DMS79 (cell line): ENCODE measurements at places on chromosomes 16 and 17.

DNA sequence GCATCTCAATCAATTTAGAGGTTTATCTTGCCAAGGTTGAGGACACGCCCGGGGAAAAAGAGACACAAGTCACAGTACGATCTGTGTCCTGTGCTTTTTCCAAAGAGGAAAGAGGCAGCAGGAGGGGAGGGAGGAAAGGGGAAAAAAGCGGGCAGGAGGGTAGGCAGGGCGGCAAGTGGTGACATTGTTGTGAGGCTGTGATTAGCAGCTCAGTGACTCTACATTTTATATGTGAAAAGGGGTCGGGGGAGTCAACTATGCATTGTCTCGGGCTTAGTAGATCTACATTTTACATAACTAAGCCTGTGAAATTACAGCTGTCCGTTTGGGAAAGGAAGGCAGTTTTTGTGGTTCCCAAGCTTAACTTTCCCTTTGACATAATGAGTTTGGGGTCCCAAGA is 22.2 kb upstream of the RIPOR1 start:
- DNase-seq: no peak

DNA sequence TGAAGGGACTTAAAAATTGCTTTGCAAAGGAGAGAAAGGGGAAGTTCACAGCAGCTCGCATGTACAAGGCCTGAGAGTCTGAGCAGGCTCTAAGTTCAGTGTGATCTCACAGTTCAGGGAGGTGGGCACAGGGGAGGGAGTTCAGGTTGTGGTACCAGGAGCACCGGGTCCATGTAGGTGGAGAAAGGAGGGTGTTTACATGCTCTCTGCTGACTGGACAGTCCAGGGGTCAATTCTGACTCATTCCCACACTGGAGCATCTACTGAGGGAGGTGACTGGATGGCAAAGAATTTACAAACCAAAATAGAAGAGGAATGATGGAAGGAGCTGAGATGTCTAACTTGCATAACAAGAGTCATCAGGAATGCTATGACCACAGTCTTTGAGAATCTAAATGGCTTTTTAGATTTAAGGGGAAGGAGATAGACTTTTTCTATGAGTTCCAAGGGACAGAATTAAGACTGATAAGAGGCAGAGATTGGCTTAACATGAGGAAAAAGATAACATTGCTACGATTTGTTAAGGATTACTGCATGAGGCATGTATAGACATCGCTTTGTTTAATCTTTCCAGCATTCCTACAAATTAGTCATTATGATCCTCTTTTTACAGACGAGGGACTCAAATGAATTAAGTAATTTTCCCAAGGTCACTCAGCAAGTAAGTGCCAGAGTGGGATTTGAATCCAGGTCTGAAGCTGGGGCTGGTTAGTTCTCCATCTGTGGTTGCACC is 29.9 kb downstream of the MIS12 start:
- no peak for DNase-seq

DNA sequence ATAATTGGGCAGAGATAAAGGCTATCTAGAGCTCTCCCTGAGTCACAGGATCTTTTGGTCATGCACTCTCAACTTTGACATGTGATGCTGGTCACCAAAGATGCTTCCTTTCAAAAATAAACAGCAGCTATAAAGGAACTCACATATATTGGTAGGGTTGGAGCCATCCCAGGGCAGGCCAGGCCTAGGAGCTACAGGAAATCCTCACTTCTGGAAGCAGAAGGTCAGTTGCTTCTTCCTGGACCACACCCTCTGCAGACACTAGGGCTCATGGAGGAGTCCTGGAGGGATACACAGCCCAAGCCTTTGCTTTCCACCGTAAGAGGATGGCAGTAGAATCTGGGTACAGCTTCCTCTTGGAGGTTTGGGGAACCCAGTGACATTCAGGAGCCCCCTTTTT is 24.6 kb downstream of the SOST start:
- DNase-seq: no peak

GRCh38 chr17:61619493-61619892 is 28.5 kb upstream of the NACA2 start:
- DNase-seq: no peak

GRCh38 chr16:23496821-23497542 is 13.3 kb downstream of the GGA2 start:
- no peak for DNase-seq

- no peak for DNase-seq
These were observed 162.0 kb upstream of the ZKSCAN2 start for GRCh38 chr16:25419681-25420080.

- no peak for DNase-seq
These were observed 688.9 kb upstream of the KIF2B start for GRCh38 chr17:53133876-53134275.

DNA sequence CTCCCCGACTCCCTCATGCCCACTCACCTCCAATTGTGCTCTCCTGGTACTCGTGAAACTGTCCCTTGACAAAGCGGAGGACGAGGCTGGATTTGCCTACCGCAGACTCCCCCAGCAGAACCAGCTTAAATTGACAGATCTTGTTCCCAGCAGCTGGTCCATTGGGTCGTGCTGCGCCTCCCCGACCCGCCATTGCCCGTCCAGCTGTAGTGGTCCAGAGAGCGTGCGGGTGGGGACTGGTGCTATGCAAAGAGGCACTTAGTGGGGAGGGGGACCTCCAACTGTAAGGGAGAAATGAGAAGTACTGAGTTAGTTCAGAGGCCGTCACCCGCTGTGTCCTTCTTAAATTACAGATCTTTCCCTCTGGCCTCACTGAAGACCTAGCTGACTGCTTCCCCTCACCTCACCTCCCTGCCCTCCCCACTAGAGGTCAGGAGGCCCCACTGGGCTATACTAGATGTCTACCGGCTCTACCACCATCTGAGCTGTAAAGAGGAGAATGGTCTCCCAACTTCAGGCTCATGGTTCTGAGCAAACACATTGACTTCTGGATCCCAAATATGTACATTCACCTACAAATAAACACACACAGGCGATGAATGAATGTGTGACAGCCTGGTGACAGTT is 7.8 kb downstream of the HSPB9 start:
- DNase-seq: no peak

DNA sequence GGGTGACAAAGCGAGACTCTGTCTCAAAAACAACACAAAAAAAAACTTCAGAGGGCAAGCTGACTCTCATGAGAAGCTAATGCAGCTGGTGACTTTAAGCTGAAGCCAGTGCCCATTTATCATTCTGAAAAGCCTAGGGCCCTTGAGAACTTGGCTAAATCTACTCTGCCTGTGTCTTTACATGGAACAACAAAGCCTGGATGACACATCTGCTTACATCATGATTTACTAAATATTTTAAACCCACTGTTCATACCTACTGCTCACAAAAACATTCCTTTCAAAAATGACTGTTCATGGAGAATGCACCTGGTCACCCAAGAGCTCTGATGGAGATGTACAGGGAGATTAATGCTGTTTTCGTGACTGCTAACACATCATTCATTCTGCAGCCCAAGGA is 6.1 kb upstream of the ALOX12 start:
- DNase-seq: no peak

GRCh38 chr16:86220561-86220960 is 289.8 kb upstream of the FOXF1 start:
- DNase-seq: no peak

DNA sequence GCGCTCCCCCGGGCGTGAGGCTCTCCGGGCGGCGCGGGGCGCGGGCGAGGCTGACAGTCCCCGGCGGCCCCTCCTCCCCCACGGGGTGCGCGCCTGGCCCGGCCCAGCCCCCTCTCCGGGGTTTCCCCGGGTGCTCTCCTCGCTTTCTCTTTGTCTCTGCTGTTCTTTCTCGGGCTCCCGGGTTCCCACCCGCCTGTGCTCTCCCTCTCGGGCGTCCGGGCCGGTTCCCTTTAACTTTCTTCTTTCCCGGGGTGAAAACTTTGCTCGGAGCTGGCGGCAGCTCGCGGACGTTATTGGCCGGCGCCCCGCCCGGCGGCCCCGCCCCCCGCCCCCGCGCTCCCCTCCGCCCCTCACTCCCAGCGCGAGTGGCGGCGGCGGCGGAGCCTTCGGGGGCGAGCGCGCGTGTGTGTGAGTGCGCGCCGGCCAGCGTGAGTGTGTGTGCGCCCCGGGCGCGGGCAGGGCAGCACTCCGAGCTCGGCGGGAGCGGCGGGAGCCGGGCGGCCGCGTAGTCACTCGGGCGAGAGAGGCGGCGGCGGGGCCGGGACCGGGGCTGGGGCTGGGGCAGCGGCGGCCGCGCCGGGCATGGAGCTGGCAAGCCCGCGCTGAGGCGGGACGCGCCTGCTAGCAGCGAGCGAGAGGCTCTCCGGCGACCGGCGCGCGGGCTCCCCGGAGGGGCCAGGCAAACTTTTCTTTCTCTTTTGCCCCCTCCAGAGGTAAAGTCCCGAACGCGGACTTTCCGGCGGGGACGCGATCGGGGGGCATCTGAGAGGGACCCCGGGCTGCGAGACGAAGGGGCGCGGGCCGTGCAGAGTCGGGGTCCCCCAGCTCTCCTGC is at the start of gene NTN1:
NTN1 (plus strand) TSS at position 353 of the 834 bp plus-strand sequence. CDS start 864 bp downstream, outside the sequence.
- no peak for DNase-seq

- no peak for DNase-seq
These were observed 161.3 kb upstream of the GSE1 start for GRCh38 chr16:85451641-85452363.

- DNase-seq: no peak
These were observed 623 bp upstream of the DDX52 start for GRCh38 chr17:37643869-37644268.
